ENCODE measurements at places on chromosomes 1 and 21. TPM values are rescaled to one million over a fixed set of nuclear protein-coding genes. Genes with fewer than 3 reads are reported as not detected.
A peak's percentile ranks its signal among the peaks of the same experiment; 100 is the strongest.

RORC gene
- 1.3 TPM for total RNA-seq

LYPD8 gene
- not detected for total RNA-seq

PPOX gene
- 31.3 TPM for total RNA-seq

NBPF10 gene
- 0.85 TPM for total RNA-seq

PRMT6 gene
- total RNA-seq: 24.1 TPM

LCE3E gene
- not detected for total RNA-seq

MTOR gene
- 55.2 TPM for total RNA-seq

DNA sequence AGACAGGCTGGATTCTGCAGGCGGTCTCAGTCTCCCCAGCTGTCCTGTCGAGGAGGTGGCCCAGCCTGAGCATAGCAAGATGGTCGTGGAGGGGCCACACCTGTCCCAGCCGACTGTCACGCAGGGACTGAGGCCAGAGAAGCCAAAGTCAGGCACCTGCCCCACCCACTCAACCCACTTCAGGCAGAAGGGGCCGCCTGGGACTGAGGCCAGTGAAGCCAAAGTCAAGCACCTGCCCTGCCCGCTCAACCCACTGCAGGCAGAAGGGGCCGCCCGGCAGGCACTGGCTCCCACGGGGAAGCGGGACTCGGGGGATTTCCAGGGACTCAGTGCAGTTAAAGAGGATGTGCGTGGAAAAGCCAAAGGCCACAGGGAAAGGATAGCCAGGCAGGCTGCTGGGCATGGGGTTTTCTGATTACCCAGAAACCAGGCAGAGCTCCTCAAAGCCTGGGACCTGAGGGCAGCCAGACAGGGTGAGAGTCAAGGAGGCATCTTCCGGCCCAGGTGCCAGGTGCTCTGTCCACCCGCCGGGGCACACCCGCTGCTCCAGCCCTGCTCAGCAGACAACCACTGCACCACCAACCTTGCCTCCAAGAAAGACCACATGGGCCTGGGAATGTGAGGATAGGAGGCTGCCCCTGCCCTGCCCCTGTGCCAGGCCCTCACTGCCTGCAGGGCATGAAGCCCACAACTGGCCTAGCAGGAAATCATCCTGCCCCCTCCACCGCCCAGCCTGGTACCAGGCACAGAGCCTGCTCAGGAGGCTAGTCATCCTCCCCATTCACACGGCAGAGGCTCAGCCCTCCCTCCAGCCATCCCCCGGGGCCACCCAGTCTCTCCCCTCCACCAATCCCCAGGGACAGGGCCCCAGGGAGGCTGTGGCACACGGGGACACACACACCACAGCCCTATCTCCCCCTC lies 41.0 kb downstream of the MEGF6 start:
- H3K4me1 ChIP-seq: no peaks in the 10 kb centered on the region
- no peaks in the 10 kb centered on the region for H3K36me3 ChIP-seq
- DNase-seq: no peak
- no peak overlapping the region for H3K27ac ChIP-seq
- no peaks in the 10 kb centered on the region for H3K27me3 ChIP-seq

DNA sequence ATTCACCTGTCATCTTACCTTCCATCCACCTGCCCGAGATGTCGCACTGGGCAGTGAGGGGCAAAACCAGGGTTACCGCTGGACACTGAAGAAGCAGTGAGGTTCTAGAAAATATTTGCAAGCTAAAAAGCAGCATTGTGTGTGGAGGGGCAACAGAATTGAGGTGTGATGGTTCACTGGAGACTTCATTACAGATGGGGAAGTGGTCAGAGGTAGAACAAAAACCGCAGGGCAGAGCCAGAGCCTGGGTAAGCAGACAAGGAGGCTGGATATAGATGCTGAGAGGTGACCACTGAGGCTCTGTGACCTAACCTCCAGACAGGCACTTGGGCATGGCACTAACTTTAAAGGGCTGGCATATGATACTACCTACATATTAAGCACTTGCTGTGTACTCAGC lies 363.9 kb upstream of the PROX1 start:
- H3K4me3 ChIP-seq: no peak overlapping the region
- no peaks in the 10 kb centered on the region for H3K4me1 ChIP-seq
- H3K27ac ChIP-seq: no peak overlapping the region
- no peak for DNase-seq
- H3K27me3 ChIP-seq: no peaks in the 10 kb centered on the region

DNA sequence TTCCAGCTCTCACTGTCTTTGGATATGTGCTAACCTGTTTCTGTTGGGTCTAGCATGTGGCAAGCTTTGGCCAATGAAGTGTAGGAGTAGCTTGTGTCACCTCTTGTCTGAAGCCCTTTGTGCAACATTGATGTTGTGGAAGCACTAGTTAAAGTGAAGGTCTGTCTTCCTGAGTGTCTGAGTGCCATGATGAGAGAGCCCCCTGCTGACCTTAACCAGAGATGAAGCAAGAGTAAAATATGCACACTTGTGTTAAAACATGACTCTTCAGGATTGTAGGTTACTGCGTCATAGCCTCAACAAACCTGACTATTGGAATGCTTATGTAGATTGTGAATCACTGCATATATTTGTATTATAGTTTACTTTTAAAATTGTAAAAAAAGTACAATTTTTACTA lies 103.7 kb downstream of the NCAM2 start:
- H3K36me3 ChIP-seq: no peaks in the 10 kb centered on the region
- no peak overlapping the region for H3K4me3 ChIP-seq
- DNase-seq: no peak
- H3K4me1 ChIP-seq: no peaks in the 10 kb centered on the region
- no peak overlapping the region for H3K27ac ChIP-seq

- H3K27ac ChIP-seq: no peak overlapping the region
- no peak for DNase-seq
- H3K36me3 ChIP-seq: peaks cover 54% of the 10 kb centered on the region
These were observed 42.8 kb downstream of the MTR start for GRCh38 chr1:236837897-236838296.

GRCh38 chr1:107691540-107691939 lies 273.4 kb downstream of the VAV3 start:
- no peak overlapping the region for H3K4me3 ChIP-seq
- no peak for DNase-seq

DNA sequence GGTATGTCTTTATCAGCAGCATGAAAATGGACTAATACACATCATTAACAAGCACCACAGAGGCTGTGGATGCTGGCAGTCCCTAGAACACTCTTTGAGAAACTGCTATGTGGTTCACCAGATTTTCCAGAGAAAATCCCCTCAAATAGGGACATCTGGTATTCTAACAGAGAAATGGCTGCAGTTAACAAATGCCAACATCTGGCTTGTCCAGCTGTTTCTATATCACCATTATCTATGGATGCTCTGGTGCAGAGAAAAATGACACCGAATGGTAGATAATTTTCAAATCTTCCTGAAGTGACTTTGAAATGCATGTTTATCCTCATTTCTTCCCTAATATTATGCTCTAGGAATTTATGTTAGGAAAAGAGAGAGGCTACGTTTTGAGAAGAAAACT lies 403.5 kb upstream of the PROX1 start:
- H3K36me3 ChIP-seq: no peaks in the 10 kb centered on the region
- H3K27me3 ChIP-seq: no peaks in the 10 kb centered on the region
- no peak for DNase-seq
- H3K4me3 ChIP-seq: no peak overlapping the region
- no peaks in the 10 kb centered on the region for H3K4me1 ChIP-seq

GRCh38 chr1:236638945-236639344 lies 34.6 kb upstream of the HEATR1 start:
- H3K36me3 ChIP-seq: no peaks in the 10 kb centered on the region
- no peak overlapping the region for H3K4me3 ChIP-seq
- no peak for DNase-seq
- H3K27ac ChIP-seq: no peak overlapping the region
- no peaks in the 10 kb centered on the region for H3K4me1 ChIP-seq

DNA sequence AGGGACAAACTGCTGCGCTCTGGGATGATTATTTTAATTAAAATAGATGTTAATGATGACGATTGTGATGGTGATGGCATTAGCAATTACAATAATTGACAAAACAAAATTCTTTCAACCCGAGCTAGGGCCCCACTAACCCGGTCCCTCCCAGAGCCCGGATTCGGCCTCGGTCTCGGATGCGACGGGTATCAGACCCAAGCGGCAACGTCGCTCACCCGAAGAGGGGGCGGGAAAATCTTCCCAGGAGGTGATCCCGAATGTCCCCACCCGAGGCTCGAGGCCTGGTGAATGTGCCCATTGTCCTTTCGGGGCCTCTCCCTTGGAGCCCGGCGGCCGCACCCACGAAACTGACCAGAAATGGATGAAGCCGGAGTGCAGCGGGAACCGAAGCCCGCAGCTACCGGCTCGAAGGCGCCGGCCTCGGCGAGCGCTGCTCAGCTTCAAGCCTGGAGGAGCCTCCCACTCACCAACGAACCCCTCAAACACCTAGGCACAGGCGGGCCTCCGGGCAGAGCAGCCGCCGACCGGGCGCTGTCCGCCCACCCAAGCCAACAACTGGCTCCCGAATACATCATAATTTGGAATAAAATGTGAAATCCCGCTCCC lies 1.2 kb downstream of the TAL1 start:
- H3K4me3 ChIP-seq: peak overlapping the region; percentile 45
- DNase-seq: no peak
- peak overlapping the region; percentile 85 for H3K27ac ChIP-seq
- H3K4me1 ChIP-seq: peaks cover 24% of the 10 kb centered on the region

DNA sequence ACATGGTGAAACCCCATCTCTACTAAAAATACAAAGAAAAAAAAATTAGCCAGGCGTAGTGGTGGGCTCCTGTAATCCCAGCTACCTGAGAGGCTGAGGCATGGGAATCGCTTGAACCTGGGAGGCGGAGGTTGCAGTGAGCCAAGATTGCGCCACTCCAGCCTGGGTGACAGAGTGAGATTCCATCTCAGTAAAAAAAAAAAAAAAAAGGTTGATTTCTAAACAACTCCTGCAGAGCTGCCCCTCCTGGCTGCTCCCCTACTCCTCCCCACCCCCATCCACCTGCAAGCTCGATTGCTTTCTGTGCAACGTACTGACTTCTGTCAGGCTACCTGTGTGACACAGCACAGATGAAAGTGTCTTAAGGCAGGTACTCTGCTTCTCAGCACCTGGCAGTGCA lies 13.3 kb downstream of the ETV3L start:
- no peaks in the 10 kb centered on the region for H3K27me3 ChIP-seq
- H3K36me3 ChIP-seq: no peaks in the 10 kb centered on the region
- H3K27ac ChIP-seq: no peak overlapping the region
- peaks cover 3% of the 10 kb centered on the region for H3K4me1 ChIP-seq
- DNase-seq: no peak

GRCh38 chr1:186880982-186881381 lies 52.2 kb downstream of the PLA2G4A start:
- DNase-seq: no peak
- no peak overlapping the region for H3K4me3 ChIP-seq
- no peaks in the 10 kb centered on the region for H3K4me1 ChIP-seq

DNA sequence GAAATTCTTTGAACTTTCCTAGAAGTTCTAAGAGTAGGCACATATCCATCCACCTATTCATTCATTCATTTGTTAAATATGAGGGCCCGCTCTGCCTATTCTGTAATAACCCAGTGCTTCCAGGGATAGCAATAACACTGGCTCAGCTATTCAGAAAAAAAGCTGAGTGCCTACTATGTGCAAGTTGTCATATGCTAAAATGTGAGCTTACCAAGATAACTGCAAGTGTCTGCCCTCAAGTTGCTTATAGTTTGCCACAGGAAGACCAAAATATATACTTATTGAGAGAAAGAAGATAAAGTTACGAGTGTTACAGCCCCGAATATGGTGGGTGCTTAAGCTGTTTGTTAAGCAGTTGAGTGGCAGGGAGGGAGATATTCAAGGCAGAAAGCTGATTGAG lies 39.6 kb downstream of the CD55 start:
- no peak for DNase-seq
- no peaks in the 10 kb centered on the region for H3K27me3 ChIP-seq
- peaks cover 4% of the 10 kb centered on the region for H3K4me1 ChIP-seq
- H3K27ac ChIP-seq: no peak overlapping the region

- H3K27me3 ChIP-seq: no peaks in the 10 kb centered on the region
- H3K4me3 ChIP-seq: no peak overlapping the region
- H3K27ac ChIP-seq: no peak overlapping the region
- no peaks in the 10 kb centered on the region for H3K4me1 ChIP-seq
- DNase-seq: no peak
- no peaks in the 10 kb centered on the region for H3K36me3 ChIP-seq
These were observed 74.7 kb downstream of the HSPA13 start for GRCh38 chr21:14308234-14308633.

GRCh38 chr1:85214654-85215053 lies 13.8 kb upstream of the SYDE2 start:
- H3K27ac ChIP-seq: no peak overlapping the region
- H3K4me3 ChIP-seq: no peak overlapping the region
- H3K27me3 ChIP-seq: no peaks in the 10 kb centered on the region
- H3K4me1 ChIP-seq: no peaks in the 10 kb centered on the region
- H3K36me3 ChIP-seq: no peaks in the 10 kb centered on the region

DNA sequence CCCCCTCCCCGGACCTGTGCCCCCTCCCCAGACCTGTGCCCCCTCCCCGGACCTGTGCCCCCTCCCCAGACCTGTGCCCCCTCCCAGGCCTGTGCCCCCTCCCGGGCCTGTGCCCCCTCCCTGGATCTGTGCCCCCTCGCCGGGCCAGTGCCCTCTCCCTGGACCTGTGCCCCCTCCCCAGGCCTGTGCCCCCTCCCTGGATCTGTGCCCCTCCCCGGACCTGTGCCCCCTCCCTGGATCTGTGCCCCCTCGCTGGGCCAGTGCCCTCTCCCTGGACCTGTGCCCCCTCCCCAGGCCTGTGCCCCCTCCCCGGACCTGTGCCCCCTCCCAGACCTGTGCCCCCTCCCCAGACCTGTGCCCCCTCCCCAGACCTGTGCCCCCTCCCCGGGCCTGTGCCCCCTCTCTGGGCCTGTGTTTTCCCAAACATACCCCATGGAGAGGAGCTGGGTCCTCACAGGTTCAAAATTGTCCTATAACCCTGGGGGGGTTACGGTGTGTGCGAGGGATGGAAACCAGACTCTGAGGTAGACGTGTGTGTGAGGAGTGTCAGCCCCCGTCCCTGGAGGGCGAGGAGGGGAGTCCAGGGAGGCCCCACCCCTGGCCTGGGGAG lies 47.6 kb upstream of the POFUT2 start:
- H3K4me1 ChIP-seq: no peaks in the 10 kb centered on the region
- DNase-seq: no peak
- H3K36me3 ChIP-seq: no peaks in the 10 kb centered on the region
- H3K27me3 ChIP-seq: no peaks in the 10 kb centered on the region
- no peak overlapping the region for H3K4me3 ChIP-seq
- no peak overlapping the region for H3K27ac ChIP-seq

DNA sequence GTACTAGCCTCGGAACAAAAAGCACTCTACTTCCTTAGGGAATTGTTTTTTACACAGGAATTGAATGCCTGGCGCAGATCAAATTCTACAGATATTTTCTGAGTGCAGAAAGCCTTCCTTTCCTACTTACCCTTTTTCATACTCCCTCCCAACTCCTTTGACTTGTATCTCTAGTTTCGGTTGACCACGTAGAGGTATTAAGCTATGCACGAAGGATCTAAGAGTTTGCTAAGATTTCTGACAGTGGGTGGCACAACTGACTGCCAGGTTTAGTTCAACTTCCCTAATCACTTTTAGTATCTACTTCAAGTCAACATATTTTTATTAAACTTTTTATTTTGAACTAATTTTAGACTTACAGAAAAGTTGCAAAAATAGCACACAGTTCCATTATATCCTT lies 5.0 kb downstream of the TOR1AIP2 start:
- peaks cover 16% of the 10 kb centered on the region for H3K4me1 ChIP-seq
- no peak for DNase-seq
- H3K4me3 ChIP-seq: no peak overlapping the region
- H3K27ac ChIP-seq: no peak overlapping the region

GRCh38 chr1:101284021-101284420 lies 47.2 kb downstream of the S1PR1 start:
- peak overlapping the region; percentile 43 for H3K27ac ChIP-seq
- H3K4me1 ChIP-seq: peaks cover 94% of the 10 kb centered on the region
- H3K36me3 ChIP-seq: no peaks in the 10 kb centered on the region
- H3K4me3 ChIP-seq: peak overlapping the region; percentile 21
- DNase-seq: peak; percentile 67

All from CD8-positive, alpha-beta memory T cell (primary cell).